ENCODE measurements at places on chromosomes 11 and 22.
A peak's percentile ranks its signal among the peaks of the same experiment; 100 is the strongest.

- DNase-seq, result peak; percentile 97
Observed at GRCh38 chr22:49970528-49971231, 10.1 kb downstream of the PIM3 start.

DNA sequence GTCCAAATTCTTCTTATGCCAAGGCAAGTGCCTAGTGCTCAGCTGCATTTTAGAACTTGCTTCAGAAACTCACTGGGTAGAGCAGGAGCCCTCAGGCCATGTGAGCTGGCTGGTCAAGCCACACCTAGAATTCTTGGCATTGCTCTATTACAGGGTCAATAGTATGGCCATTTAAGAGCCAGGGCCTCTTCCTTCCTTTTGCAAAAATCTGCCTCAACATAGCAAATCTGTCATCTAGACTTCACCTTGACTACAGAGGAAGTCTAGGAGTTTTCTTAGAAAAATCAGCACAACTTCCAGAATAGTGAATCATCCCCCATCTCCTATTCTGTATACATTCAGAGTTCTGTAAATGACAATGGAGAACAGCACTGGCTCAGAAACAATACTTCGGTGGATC is 112.0 kb upstream of the TTC12 start:
- DNase-seq, result no peak

GRCh38 chr11:58625086-58625485 is 2.6 kb downstream of the CNTF start:
- no peak for DNase-seq

GRCh38 chr11:92316106-92316809 is 91.6 kb downstream of the FAT3 start:
- DNase-seq, result no peak

- DNase-seq, result no peak
Observed at GRCh38 chr22:17079572-17079971, 5.2 kb upstream of the IL17RA start.

Data from NCI-H2171 (cell line).